ENCODE measurements at places on chromosomes 3 and 15.

- DNase-seq, result no peak
These were observed 12.8 kb downstream of the SNAP23 start for GRCh38 chr15:42508263-42508690.

DNA sequence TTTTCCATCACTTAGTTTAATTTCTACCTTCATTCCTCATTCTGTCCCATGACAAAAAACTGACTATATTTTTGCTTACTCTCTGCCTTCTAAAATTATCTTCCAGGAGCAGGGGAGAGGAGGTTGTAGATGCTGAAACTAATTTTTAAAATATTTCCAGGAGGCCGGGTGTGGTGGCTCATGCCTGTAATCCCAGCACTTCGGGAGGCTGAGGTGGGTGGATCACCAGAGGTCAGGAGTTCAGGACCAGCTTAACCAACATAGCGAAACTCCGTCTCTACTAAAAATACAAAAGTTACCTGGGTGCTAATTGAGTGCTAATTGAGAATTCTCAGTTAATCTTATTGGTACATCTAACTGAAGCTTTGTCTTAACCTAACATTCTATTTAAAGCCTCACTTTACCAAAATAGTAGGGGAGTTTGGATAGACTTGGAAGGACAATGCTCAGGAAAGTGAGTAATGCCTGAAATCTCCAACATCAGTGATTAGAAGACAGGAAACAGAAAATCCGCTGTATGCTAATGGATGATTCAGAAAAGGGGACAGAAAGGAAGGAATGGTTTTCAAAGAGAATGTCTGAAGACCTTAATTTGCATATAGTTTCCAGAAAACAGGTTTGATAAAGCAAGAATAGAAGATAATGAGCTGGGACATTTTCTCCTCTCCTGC lies 336.1 kb downstream of the GBE1 start:
- DNase-seq, result no peak

DNA sequence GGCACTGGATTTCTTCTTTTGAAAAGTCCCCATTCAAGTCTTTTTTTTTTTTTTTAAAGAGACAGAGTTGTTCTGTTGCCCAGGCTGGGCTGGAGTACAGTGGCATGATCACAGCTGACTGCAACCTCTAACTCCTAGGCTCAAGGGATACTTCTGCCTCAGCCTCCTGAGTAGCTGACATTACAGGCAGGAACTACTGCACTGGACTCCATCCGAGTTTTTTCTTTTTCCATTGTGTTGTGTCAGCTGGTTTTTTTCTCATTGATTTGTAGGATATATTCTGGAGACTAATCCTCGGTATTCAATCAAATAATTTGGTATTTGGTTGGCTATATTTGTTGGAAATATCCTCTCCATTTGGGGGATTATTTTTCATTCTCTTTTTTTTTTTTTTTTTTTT lies 11.8 kb downstream of the POLR2M start:
- no peak for DNase-seq

DNA sequence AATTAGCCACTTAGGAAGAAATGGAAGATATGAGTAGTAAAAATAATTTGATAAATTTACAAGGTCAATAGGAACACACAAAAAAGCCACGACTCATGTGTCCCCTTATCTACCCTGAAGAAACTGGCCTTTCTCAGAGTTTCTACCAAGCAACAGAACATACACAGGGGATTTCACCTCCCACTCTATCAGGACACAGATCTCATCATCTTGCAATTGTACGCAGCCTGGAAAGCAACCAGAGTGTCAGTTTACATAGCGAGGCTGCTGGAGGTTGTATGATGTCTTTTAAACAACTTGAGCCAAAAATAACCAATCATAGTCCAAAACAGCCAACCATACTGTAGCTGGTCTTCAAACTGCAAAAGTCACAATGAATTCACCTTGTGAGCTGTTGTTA lies 19.7 kb upstream of the LMOD3 start:
- DNase-seq, result no peak

DNA sequence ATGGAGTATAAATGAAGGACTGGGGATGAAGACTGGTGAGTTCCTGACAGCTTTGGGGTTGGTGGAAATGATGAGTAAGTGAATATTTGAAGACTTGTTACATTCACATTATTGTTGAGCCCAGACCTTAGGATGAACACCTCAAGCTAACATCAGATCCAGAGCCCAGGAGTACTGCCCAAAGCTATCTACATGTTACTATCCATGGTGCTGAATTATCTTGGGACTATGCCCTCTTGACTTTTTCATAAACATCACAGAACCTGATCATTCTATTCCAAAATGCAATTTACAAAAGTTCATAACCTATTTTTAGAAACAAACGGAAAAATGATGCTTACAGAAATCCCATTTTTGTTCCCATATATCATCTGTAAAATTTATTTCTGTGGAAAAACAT lies 613.3 kb downstream of the TUSC7 start:
- DNase-seq, result no peak

DNA sequence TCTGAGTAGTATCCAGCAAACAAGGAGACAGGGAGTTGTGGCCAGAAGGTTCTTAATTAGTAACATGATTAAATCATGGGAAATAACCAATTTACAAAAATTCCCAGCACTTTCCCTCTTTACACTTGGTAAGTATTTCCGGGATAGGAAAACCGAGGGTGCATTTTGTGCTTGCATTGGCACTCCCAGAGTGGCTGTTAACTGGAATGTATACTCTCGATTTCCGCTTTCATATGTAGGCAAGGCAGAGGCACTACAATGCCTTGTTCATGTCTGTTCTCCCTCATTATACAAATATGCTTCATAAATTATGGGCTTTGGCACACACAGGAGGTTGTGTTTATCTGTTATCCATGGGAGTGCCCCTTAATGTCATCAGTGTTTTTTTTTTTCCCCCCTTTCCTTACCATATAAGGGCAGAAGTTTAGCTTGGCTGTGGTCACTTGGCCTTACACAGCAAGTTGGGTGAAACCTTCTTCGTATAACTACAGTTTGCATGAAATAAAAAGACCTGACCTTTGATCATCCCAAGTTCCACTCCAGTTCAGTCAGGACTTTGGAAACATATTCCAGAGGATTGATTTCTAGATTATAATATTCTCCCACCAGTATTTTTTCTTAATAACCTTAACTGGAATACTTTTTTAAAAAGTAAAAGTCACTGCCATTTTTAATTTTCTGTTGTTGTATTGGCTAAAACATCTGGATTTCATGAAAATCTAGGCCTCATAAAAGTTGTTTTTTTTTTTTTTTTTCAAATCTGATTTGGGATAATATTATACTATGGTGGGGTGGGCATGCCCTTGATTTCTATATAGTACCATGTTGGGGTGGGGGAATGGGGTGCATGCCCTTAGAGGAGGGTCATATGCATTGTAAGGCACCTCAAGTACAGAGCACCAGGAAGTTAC lies 8.9 kb downstream of the TPM1 start:
- DNase-seq, result no peak

DNA sequence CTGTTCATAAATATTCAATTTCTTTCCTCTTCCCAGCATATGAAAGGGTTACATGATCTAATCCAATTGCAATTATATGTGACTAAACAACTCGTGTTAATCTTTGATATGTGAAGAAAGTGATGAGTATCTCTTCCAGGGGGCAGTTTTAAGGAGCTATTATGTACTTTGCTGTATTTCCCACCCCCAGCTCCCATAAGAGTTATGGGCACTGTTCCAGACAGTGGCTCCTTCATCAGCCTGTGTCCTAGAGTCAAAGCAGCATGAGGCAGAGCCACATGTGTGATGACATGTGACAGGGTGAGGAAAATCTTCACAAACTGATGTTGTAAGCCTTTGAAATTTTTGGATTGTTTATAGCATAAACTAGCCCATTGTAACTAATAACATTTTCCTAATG lies 315.4 kb downstream of the DIPK2A start:
- DNase-seq, result no peak

DNA sequence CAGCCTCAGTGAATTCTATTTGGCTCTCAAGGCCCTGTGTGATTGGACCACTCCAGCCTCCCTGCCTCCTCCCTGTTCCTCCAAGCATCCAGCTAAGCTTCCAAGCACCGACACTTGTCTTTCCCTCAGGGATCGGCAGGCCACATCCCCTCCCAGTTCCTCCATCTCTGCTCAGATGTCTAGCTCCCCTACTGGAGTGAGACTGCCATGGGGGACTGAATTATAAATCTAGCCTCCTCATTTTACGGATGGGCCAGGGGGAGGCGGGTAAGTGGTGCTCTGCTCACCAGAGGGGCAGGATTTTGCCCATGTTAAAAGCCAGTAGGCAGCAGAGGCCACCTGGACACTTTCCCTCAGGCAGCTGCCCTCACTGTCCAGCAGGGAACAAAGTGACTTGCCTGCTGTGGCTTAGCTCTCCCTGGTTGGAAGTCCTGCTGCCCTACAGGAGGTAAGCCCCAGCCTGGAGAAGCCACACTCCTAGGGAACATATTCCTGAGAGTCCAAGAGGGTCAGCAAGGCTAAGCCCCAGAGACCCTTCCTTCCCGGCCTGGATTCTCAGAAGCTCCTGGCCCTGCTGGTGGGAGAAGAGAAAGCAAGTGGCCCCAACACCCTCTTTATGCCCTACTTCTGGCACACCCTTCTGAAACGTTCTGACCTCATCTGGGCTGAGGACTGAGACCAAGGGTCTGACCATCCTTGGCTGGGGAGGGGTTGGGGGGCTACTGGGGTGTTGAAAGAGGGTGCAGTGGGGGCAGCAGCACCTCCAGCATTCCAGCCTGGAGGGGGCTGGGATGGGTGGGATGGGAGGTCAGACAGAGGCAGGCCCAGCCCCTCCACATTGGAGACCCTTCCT lies 9.1 kb upstream of the HHATL start:
- DNase-seq, result no peak

DNA sequence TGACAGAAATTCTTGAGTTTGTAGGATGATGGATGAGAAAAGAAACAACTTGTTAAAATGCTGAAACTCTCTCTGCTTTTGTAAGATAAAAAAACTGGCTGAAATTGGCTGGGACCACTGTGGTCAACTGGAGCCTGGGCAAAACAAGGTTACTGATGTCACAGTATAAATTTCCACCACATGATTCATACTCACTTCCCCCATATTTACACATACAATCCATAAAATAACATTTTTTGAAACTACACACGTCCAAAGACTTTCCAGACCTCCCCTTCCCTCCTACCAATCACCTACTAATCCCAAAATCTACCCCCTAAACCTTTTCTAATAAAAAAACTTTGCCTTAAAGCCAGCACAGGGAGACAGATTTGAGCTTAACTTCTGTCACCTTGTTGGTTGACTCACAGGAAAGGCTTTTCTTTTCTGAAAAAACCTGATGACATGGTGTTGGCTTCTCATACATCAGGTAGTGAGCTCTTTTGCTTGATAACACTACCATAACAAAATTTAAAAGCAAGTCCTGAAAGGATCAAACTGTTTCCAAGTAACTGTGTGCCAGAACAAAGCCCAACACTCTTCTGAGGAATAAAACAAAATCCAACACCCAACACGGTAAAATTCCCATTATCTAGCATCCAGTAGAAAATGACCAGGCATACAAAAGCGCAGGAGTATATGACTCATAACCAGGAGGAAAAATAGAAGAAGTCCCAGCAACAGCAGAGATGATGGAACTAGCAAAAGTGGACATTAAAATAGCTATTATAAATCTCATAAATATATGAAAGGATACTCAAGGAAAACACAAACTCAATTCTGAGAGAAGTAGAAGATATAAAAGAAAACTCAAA lies 87.3 kb upstream of the SNRK start:
- DNase-seq, result no peak

DNA sequence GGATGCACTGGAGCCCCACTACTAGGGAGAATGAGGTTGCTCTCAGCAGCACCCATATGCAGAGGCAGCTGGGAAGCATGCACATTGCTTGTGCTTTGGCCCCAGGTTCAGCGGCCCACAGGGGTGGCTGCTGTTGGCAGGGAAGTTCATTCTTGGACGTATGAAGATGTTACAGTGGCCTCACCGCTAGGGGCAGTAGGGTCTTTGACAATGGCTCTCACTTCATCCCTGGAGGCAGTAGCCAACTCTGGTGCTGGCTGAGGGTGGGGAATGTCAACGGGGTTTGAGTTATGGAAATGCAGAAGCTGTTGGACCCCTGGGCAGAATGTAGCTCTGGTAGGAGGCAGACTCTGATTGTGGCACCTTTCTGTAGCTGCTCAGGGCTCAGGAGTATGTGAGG lies 279.9 kb downstream of the SCAPER start:
- no peak for DNase-seq

DNA sequence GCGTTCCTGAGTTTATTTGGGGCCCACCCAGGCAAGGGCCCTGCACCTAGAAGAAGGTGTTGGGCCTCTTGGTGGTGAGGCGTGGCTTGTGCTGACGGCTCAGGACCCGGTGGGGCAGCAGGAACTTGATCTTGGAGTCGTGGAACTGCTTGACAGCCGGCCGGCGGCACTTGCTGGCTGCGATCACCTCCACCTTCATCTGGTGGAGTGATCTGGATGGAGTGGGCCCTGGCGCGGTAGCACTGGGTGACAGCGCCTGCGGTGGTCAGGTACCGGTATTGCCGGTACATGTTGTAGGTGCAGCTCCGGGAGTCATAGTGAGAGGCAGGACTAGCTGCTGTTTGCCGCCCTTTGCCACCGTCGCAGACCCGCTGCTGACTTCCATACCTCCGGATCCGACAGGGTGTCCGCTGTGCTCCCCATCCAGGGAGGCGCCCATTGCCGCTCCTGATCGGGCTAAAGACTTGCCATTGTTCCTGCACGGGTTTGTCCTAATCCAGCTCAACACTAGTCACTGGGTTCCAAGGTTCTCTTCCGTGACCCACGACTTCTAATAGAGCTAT lies 136.8 kb downstream of the ANO10 start:
- DNase-seq, result no peak

DNA sequence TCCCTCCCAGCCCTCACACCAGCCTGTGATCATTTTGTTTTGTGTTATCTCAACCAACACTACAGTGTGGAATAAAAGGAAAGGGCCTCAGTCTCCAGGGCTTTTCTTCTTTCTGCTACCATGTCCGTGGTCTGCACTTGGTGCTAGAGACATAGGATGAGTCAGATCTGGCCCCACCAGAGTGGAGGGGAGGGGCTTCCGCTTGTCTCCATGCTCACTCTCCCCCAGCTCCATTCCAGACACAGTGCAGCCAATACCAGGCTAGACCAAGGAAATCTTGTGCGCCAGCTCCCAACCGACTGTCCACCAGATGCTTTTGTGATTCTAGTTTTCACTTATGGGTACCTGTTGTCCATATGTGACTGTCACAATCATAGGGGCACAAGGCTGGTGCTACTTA lies 51.9 kb upstream of the TMEM115 start:
- DNase-seq, result no peak

GRCh38 chr15:94265009-94265408 lies 33.6 kb downstream of the MCTP2 start:
- DNase-seq, result no peak

- DNase-seq, result no peak
These were observed 260.2 kb upstream of the HES1 start for GRCh38 chr3:193875601-193876321.

DNA sequence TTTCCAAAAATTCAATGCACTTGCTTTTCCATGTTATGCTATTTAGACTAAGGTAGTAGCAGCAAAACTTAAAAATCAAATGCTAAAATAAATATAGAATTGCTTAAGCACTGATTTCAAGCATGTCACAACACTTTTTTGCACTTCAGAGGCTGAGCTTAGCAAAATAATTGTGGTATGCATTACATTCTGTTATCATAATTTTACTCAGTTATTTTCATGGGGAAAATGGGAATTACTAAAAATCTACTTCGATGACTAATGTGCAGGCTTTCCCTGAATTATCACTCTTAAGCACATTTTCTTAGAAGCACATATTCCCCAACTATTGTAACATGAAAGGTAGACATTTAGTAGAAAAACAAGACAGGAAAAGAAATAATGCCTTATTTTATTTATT lies 322.4 kb upstream of the CBLB start:
- DNase-seq, result no peak

GRCh38 chr3:169146866-169147237 lies 516.7 kb downstream of the MECOM start:
- no peak for DNase-seq

Data from endothelial cell (in vitro differentiated cells).